Astrocyte (in vitro differentiated cells and primary cell): ENCODE measurements at places on chromosomes 6 and 20.

- no peaks in the 10 kb centered on the region for H3K27me3 ChIP-seq
- H3K4me1 ChIP-seq, result peaks cover 19% of the 10 kb centered on the region
- no peak overlapping the region for H3K27ac ChIP-seq
- no peak for DNase-seq
- no peak overlapping the region for H3K4me3 ChIP-seq
Measured at GRCh38 chr6:26299286-26300042, 65.5 kb upstream of the BTN3A2 start.

DNA sequence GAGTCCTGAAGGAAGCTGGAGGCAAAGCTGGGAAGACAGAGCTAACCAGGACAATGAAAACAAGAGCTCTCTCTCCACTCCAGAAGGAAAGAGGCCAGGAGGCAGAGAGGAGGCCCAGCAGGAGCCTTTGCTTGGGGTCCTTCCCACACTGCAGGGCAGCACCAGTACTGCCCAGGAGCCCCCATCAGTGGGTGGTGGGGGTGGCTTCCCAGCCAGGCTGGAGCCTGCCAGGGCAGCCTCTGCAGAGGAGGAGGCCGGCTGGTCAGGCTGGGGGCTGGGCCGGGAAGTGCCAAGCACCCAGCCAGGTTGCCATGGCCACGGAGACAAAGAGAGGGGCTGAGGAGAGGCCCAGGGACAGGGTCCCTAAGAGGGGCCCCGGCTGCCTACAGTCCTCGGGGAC lies 33.4 kb downstream of the PREX1 start:
- H3K27ac ChIP-seq, result no peak overlapping the region
- DNase-seq, result no peak
- peaks cover 2% of the 10 kb centered on the region for H3K27me3 ChIP-seq
- H3K36me3 ChIP-seq, result no peaks in the 10 kb centered on the region

GRCh38 chr6:43077981-43078511 lies 1.9 kb downstream of the PTK7 start:
- H3K27me3 ChIP-seq, result no peaks in the 10 kb centered on the region
- peaks cover 35% of the 10 kb centered on the region for H3K4me1 ChIP-seq
- no peaks in the 10 kb centered on the region for H3K36me3 ChIP-seq
- DNase-seq, result peak; percentile 52
- H3K4me3 ChIP-seq, result peak overlapping the region; percentile 98

- no peaks in the 10 kb centered on the region for H3K27me3 ChIP-seq
- no peak for DNase-seq
- H3K36me3 ChIP-seq, result peaks cover 10% of the 10 kb centered on the region
- H3K4me3 ChIP-seq, result no peak overlapping the region
Measured at GRCh38 chr20:62393830-62394229, 6.9 kb downstream of the RPS21 start.

DNA sequence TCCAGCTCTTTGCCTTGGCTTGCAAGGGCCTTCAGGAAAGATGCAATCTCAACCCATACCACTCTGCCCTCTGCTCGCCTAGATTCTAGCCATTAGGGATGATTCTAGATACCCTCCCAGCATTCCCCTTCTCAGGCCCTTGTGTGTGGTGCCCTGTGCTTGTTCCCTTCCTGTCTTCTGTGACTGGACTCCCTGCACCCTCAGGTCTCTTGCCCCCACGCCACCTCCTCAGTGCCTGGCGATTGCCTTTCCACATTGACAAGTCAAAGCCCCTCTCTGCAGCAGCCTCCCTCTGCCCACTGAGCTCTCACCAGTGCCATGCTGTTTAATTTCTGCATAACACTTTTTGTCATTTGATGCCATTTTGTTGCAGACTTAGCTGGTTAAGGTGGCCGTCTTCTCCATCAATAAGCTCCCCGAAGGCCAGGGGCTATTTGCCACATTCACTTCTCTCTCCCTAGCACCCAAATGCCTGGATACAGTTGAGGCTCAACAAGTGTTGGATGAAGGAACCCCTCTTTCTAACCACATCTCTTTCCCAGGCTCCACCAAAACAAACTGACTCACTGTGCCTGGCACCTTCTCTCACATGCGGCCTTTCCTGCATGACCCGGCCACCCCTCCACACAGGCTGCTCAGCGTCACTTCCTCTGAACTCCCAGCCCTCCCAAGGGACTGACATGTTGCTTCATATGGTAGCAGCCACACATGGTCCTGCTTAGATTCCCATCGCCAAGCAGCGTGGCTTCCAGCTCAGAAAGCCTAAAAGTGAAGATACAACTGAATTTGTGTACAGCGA lies 4.6 kb upstream of the TXNDC5 start:
- no peak overlapping the region for H3K27ac ChIP-seq
- DNase-seq, result peak; percentile 14
- H3K4me3 ChIP-seq, result no peak overlapping the region
- peaks cover 16% of the 10 kb centered on the region for H3K4me1 ChIP-seq
- H3K27me3 ChIP-seq, result peaks cover 16% of the 10 kb centered on the region

GRCh38 chr6:66985816-66986215 lies 1278.8 kb upstream of the EYS start:
- H3K4me1 ChIP-seq, result no peaks in the 10 kb centered on the region
- no peaks in the 10 kb centered on the region for H3K27me3 ChIP-seq
- H3K27ac ChIP-seq, result no peak overlapping the region
- no peak overlapping the region for H3K4me3 ChIP-seq
- DNase-seq, result no peak

DNA sequence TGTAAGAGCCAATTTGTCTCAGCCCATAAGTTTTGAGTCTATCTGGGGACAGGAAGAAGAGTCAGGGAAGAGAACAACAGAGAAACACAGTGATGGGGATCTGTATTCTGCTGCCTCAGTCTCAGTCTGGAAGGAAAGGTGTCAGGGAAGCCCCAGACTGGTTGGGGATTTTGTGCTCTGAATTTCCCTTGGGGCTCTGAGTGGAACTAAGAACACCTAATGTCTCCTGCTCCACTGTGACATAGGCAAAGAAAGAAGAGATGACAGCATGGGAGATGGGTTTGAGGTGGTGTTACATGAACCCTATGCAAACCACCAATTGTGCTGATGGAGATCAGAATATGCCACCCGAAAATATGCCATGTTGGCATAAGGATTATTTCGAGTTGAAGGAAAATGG lies 139.5 kb upstream of the MYLIP start:
- no peak overlapping the region for H3K4me3 ChIP-seq
- no peaks in the 10 kb centered on the region for H3K27me3 ChIP-seq
- H3K4me1 ChIP-seq, result no peaks in the 10 kb centered on the region
- no peak overlapping the region for H3K27ac ChIP-seq
- no peak for DNase-seq

DNA sequence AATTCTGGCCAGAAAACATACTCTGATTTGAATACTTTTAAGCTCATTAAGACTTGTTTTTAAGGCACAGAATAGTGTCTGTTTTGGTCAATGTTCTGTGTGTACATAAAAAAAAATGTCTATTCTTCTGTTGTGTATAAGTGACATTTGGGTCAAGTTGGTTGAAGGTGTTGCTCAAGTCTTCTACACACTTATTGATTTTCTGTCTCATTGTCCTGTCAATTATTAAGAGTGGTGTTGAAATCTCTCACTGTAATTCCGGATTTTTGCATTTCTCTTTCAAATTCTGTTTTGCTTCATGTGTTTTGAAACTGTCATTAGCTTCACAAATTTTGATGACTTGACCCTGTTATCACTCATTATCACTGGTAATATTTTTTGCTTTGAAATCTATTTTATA lies 37.5 kb upstream of the EPM2A start:
- no peak for DNase-seq
- no peak overlapping the region for H3K27ac ChIP-seq
- H3K4me1 ChIP-seq, result no peaks in the 10 kb centered on the region

GRCh38 chr20:41848180-41848579 lies 230.0 kb upstream of the CHD6 start:
- H3K4me1 ChIP-seq, result no peaks in the 10 kb centered on the region
- H3K4me3 ChIP-seq, result no peak overlapping the region
- no peaks in the 10 kb centered on the region for H3K27me3 ChIP-seq
- no peak for DNase-seq

GRCh38 chr20:25005220-25005619 lies 12.7 kb upstream of the APMAP start:
- no peak overlapping the region for H3K4me3 ChIP-seq
- H3K36me3 ChIP-seq, result no peaks in the 10 kb centered on the region
- peaks cover under 1% of the 10 kb centered on the region for H3K4me1 ChIP-seq
- no peak overlapping the region for H3K27ac ChIP-seq

DNA sequence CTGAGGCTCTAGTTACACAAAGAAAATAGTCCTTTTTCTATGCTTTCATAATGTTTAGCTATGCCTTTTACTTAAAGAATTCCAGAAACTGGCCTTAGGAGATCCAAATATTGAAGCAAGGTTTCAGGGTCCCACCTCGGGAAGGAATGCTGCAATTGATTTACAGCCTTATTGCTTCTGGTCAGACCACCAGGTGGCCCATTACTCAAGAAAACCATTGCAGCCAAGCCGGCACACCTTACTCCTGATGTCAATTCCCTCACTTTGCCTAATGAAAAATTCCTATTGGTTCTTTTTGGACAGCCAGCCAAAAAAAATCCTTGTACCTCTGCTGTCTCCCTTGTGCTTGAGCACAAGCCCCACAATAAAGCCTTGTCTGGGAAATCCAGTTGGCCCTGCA lies 173.9 kb downstream of the LMBRD1 start:
- no peak for DNase-seq
- no peaks in the 10 kb centered on the region for H3K27me3 ChIP-seq
- no peaks in the 10 kb centered on the region for H3K4me1 ChIP-seq
- no peak overlapping the region for H3K27ac ChIP-seq
- H3K4me3 ChIP-seq, result no peak overlapping the region
- no peaks in the 10 kb centered on the region for H3K36me3 ChIP-seq

DNA sequence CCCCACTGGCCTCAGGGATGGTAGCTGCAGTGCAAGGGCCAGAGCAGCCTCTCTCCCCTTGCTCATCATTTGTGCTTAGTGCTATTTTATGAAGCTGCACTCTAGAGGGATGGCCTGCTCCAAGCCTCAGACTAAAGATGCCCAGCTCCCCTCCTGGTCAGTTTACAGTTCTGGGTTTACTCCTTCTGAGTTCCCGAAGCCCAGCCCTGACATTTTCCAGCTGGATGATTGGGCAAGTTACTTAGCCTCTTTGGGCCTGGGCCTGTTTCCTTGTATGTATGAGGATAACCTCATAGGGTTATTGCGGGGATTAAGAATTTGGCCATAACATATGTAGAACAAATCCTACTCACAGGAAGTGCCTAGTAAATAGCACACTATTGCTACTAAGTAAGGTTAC lies 31.8 kb upstream of the EMILIN3 start:
- H3K36me3 ChIP-seq, result peaks cover 3% of the 10 kb centered on the region
- DNase-seq, result no peak
- no peak overlapping the region for H3K27ac ChIP-seq

DNA sequence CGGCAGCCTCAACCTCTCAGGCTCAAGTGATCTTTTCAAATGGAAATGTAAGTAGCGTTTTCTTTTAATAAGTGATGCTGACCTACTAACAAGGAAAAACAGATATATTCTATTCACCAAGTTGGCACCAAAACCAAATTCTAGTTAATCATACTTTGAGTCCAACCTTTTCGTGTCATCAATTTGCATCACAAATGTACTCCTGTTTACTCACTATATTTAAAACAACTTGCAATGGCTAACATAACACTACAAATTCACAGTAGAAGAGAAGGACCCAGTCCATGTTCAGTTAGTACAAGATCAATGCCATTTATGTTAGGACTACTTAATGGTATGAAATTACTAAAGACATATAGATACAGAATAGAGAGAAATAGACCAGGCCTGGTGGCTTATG lies 50.0 kb downstream of the MDN1 start:
- H3K36me3 ChIP-seq, result peaks cover 32% of the 10 kb centered on the region
- no peak overlapping the region for H3K27ac ChIP-seq
- no peaks in the 10 kb centered on the region for H3K4me1 ChIP-seq
- no peak for DNase-seq

- H3K36me3 ChIP-seq, result peaks cover 13% of the 10 kb centered on the region
- H3K4me1 ChIP-seq, result peaks cover 4% of the 10 kb centered on the region
- no peaks in the 10 kb centered on the region for H3K27me3 ChIP-seq
Measured at GRCh38 chr6:28142446-28142845, 763 bp downstream of the ZKSCAN8 start.

DNA sequence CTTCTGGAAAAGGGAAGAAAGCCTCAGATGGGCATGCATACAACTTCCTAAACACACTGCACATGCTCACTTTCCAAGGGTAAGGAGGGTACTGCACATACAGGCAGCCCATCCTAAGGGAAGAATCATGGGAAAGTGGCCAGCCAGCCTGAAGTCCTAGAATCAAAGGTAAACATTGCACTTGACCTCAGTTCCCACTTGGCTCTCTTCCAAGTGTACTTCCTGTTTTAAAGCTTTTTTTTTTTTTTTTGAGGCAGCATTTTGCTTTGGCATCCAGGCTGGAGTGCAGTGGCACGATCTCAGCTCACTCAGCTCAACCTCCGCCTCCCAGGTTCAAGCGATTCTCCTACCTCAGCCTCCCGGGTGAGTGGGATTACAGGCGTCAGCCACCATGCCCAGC lies 225.3 kb upstream of the EPHA7 start:
- no peak overlapping the region for H3K27ac ChIP-seq
- H3K27me3 ChIP-seq, result no peaks in the 10 kb centered on the region
- H3K36me3 ChIP-seq, result no peaks in the 10 kb centered on the region
- H3K4me3 ChIP-seq, result no peak overlapping the region
- DNase-seq, result no peak

DNA sequence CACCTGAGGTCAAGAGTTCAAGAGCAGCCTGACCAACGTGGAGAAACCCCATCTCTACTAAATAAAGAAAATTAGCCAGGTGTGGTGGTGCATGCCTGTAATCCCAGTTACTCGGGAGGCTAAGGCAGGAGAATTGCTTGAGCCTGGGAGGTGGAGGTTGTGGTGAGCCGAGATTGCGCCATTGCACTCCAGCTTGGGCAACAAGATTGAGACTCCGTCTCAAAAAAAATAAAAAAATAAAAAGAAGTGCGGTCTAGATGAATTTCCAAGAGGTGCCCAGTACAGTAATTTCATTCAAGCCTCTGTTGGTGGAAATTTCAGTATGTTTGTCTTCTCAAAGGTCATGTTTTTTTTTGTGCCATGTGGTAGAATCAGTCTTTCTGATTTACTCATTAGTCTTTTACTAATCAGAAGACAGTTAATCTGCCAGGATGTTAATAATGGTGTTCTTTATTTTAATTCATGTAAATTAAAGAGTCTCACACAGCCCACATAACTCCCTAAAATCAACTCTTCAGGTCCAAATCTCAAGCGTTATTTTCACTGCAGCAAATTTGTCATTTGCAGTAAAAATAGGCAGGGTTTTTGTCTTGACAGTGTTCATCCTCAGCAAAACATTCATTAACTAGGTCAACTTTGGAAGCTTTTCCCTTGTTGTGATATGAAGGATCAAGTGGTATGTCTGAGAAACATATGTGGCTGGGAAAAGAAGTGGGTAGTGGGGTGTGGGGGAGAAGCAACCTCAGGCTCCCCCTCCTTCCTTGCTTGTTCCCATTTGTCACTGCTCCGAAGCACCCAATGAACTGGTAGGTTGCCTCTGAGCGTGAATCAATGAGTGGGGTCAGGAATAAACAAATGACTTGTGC lies 13.3 kb downstream of the TP53INP2 start:
- H3K27me3 ChIP-seq, result no peaks in the 10 kb centered on the region
- H3K4me3 ChIP-seq, result no peak overlapping the region
- no peak overlapping the region for H3K27ac ChIP-seq
- DNase-seq, result no peak
- peaks cover 19% of the 10 kb centered on the region for H3K4me1 ChIP-seq
- peaks cover 8% of the 10 kb centered on the region for H3K36me3 ChIP-seq

- no peaks in the 10 kb centered on the region for H3K4me1 ChIP-seq
- DNase-seq, result no peak
Measured at GRCh38 chr6:113668641-113669408, 188.3 kb upstream of the MARCKS start.
